Mucosa of gallbladder (tissue), 1 donor: ENCODE measurements at places on chromosomes 2 and 18. TPM values are rescaled to one million over a fixed set of nuclear protein-coding genes. Genes with fewer than 3 reads are reported as not detected.

Gene ANKRD62
- not detected for total RNA-seq

Gene NDC80
- total RNA-seq: 1.4 TPM

Gene DHRS9
- total RNA-seq: 2.0 TPM

Gene RESP18
- not detected for total RNA-seq

Gene AMER3
- 0.03 TPM for total RNA-seq

Gene CYTIP
- 10.7 TPM for total RNA-seq

Gene SLC9A4
- 19.9 TPM for total RNA-seq

Gene VWC2L
- not detected for total RNA-seq

Gene MYO5B
- total RNA-seq: 63.1 TPM

Gene RAB10
- total RNA-seq: 173 TPM

Gene LPIN2
- 190 TPM for total RNA-seq

Gene HTR2B
- total RNA-seq: 0.14 TPM

Gene FOXD4L1
- total RNA-seq: 0.17 TPM

Gene ASXL2
- 37.5 TPM for total RNA-seq

Gene LCT
- not detected for total RNA-seq

Gene RAB6C
- total RNA-seq: 0.23 TPM

Gene ST8SIA3
- 2.9 TPM for total RNA-seq

Gene HOXD12
- total RNA-seq: not detected
